ENCODE measurements at places on chromosomes 12 and 14.

- DNase-seq, result no peak
These were observed 10.6 kb downstream of the HECTD1 start for GRCh38 chr14:31196839-31197492.

- no peak for DNase-seq
These were observed 207.6 kb downstream of the BCL11B start for GRCh38 chr14:99064262-99064954.

GRCh38 chr14:52485350-52485960 is 66.8 kb downstream of the TXNDC16 start:
- DNase-seq, result no peak

GRCh38 chr14:68726093-68726695 is 66.7 kb downstream of the ZFP36L1 start:
- DNase-seq, result no peak

GRCh38 chr12:10025236-10025635 is 5.2 kb upstream of the CLEC9A start:
- DNase-seq, result no peak

DNA sequence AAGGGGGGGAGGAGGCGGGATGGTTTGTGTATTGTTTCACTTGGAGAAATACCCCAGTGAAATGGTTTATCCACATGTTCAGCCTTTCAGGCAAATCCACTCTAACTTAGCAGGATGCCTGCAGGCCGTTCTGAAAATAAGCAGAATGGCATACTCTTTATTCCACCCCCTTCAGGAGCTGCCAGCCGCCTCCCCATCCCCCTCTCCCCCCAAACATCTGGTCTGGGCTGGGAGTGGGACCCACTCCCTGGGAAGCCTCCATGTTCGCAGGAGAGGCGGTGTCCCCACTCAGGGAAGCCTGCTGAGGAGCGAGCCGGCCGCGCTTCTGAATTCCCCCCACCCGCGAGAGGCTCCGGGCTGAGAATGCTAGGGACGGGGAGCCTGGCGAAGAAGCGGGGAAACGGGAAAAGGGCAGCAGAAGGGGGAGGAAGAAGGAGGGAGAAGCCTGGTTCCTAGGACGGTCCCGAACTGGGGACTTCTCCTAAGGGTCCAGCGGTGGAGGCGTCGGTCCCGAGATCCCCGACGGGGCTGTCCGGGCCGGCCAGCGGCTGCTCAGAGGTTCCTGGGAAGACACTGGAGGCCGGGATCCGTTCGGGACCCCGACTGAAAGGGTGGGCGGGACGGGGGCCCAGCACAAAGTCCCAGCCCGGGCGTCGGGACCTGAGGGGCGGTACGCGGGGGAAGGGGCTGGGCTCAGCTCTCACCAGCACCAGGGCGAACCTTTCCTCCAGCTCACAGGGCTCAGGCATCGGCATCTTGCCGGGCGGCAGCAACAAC is 666 bp downstream of the FMNL3 start:
- DNase-seq, result no peak

- no peak for DNase-seq
These were observed 2.6 kb downstream of the PLA2G1B start for GRCh38 chr12:120324841-120325417.

DNA sequence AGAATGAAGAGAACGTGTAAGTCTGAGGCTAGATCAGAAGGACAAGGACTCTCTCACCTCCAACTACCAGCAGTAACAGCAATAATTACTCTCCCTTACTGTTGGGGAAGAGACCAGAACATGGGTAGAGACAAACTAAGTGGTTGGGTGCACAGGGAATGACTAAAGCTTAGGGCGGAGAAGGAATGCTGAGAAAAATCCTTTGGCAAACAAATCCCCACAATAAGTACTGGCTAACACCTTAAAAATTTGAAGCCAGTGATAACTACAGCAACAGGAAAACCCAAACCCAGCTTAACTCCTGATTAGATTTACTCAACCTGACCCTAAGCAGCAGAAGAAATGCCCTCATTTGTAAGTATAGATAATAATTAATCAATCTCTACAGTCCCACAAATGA is 759.0 kb downstream of the AACS start:
- no peak for DNase-seq

GRCh38 chr12:2940564-2940963 is 18.6 kb upstream of the TEAD4 start:
- no peak for DNase-seq

DNA sequence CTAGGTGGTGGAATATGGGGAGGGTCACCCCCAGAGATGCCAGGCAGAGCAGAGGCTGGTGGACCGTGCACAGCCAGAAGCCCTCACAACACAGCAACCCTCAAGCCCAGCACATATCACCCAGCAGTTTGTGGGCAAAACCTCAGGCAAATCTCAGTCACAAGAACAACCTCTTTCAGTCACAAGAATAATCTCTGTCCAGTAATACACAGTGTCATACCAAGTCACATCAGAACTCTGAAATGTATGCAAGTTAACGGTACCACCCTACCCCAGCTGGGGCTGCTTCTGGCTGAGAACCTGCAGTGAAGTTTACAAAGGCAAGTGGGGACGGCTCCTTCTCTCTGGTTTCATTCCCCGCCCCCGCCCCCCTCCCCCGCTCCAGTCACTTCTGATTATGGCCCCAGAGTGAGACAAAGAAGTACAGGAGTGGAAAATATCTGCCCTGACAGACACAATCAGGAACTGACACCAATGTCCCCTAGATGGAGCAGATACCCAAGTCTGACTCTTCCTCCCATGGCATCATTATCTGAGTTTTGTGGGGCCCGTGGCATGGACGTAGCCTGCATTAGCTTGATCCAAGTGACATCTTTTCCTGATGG is 480.9 kb upstream of the TMEM132C start:
- DNase-seq, result no peak

DNA sequence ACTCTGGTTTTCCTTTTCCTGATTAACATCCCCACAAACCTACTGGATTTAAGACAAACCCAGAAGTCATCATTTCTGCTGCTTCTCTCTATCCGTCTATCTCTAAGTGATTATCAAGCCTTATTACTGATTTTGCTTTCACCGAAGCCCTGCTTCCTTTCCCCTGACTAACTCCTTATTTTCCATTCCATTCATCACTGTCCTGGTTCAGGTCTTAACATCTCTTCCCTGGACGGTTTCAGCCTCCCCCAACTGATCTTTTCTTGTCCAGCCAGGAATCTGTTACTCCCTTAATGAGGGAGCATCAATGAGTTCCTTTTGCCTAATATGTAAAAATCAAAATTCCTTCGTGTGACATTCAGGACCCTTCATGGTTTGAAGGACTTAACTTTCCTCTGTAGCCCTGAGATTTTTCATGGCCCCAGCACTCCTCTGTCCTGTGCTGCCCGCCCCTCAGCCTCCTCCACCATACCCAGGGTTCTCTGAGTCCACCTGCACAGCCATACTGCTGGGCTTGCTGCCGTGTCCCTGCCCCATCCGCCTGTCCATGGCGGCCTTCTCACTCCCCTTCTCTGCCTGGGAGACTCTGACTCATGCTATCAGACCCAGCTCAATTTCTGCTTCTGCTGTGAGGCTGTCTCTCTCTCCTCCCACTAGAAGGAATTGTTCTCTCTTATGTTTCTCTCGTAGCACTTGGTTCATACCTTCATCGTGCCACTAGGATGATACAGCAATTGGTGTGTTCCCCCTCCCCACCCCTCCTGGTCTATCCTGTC is 167.8 kb upstream of the HIF1A start:
- no peak for DNase-seq

DNA sequence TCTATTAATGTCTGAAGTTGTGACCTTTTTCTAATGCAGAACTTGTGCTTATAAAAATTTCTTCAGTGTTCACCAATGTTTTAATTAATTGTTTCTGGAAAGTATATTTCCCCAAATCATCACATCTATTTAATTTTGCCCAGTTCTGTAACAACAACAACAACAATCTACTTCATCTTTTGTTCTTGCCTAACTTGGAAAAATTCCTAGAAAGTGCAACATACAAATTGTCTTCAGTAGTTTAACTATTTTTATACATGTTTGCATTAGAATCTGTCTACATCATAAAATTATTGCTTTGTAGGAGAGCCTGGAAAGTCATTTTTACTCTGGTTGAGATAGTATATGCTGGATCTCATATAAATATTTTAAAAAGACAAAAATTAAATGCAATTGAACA is 38.5 kb downstream of the CCER1 start:
- no peak for DNase-seq

GRCh38 chr14:104030958-104031357 is 54.5 kb upstream of the ASPG start:
- no peak for DNase-seq

- no peak for DNase-seq
These were observed 126.9 kb upstream of the KRAS start for GRCh38 chr12:25377469-25378177.

DNA sequence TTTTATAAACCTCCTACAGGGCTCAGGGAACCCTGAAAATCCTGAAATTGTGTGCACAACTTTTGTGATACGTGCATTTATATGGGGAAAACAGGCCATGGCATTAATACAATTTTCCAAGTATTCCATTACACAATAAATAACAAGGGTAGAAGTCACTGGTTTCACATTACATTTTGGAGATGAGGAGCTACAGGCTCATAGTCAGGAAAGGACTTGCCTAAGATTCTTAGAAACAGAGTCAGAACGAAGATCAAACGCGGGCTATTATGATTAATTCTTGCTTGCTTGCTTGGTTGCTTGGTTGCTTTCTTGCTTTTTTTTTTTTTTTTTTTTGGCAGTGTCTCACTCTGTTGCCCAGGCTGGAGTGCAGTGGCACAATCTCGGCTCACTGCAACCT is 16.7 kb downstream of the NOS1 start:
- no peak for DNase-seq

DNA sequence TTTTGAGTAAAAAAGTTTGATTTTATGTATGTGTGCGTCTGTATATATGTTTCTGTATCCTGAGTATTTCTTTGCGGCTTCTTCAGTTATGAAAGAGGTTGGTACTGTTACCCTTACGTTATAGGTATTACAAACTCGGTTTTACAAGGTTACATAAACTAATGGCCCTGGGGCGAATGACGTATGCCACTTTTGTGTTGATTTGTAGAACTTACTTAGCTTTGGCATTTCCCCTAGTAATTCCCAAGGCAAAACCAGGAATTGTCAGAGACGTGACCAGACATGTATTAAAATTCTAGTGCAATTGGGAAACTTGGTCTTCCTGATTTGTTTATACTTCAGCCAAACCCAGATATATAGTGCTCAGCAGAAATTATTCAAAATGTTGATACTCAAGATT is 93.3 kb downstream of the DUSP16 start:
- no peak for DNase-seq

GRCh38 chr12:29226616-29227015 is 77.5 kb downstream of the FAR2 start:
- no peak for DNase-seq

GRCh38 chr12:19382111-19382526 is 57.2 kb upstream of the AEBP2 start:
- DNase-seq, result no peak

DNA sequence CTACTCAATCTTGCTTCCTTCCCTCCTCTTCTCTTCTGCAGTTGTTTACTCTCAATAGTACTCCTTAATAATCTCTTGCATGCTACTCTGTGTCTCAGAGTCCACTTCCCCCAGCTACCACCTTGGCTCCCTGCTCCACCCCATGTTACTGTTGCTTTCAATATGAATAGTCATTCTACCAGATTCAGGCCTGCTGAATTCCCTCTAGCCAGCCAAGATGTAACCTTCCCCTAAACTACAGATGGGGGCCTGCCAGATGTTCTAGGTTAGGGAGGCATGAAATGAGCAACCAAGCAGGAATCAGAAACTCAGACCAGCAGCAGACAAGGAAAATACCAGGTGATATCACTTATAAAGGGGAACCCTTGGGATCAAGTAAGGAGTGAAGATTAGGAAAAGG is 392.1 kb upstream of the DDHD1 start:
- no peak for DNase-seq

Data from activated T-helper 1 cell treated with anti-CD3 and anti-CD28 coated beads, Interleukin-2, amount 50 U/mL, for 16 hours (primary cell).